ENCODE measurements at places on chromosomes 6 and 20. TPM values are rescaled to one million over a fixed set of nuclear protein-coding genes. Genes with fewer than 3 reads are reported as not detected.

- H3K36me3 ChIP-seq, result peaks cover 20% of the 10 kb centered on the region
- peaks cover 12% of the 10 kb centered on the region for H3K4me1 ChIP-seq
- no peaks in the 10 kb centered on the region for H3K27me3 ChIP-seq
- no peak for DNase-seq
Observed at GRCh38 chr6:35050757-35051330, 90.3 kb downstream of the TCP11 start.

- no peaks in the 10 kb centered on the region for H3K27me3 ChIP-seq
- H3K4me1 ChIP-seq, result peaks cover 3% of the 10 kb centered on the region
- no peak overlapping the region for H3K27ac ChIP-seq
- DNase-seq, result no peak
- H3K4me3 ChIP-seq, result no peak overlapping the region
Observed at GRCh38 chr6:136235233-136235564, 14.9 kb downstream of the MTFR2 start.

DNA sequence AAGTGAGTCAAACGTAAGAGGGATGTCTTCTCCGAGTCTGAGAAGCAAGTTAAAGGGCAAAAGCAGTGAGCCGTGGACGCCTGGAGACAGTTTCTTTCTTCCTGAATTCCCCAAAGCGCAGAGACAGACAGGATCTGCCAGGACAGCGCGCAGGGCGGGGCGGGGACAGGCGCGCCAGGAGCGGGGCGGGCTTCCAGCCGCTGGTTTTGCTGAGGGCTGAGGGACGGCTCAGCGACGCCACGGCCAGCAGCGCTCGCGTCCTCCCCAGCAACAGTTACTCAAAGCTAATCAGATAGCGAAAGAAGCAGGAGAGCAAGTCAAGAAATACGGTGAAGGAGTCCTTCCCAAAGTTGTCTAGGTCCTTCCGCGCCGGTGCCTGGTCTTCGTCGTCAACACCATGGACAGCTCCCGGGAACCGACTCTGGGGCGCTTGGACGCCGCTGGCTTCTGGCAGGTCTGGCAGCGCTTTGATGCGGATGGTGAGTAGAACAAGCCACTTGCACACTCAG, at the start of gene SCGN:
TSS of gene SCGN (plus strand) at position 209 of the 509 bp plus-strand sequence. CDS start at position 398, 189 bp downstream.
- H3K27me3 ChIP-seq, result peaks cover 92% of the 10 kb centered on the region
- H3K4me3 ChIP-seq, result peak within 1 kb of the TSS; percentile 78
- H3K36me3 ChIP-seq, result no peaks in the 10 kb centered on the region

DNA sequence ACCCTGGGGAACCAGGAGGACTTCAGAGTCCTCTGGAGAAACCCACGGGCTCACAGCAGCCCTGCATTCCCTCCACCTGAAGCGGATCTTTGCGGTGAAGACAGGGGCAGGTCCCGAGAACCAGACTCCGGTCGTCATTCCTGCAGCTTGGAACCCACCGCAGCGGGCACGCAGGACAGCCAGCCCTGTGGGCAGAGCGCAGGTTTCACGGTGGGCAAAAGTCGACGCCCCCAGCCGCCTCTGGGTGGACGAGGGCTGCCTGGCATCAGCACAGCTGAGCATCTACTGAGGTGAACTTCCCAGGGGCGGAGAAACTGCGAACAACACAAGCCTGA, 118.3 kb downstream of the PSMB1 start:
- no peaks in the 10 kb centered on the region for H3K27me3 ChIP-seq
- H3K4me1 ChIP-seq, result no peaks in the 10 kb centered on the region
- no peak overlapping the region for H3K27ac ChIP-seq
- no peaks in the 10 kb centered on the region for H3K36me3 ChIP-seq
- no peak for DNase-seq

GRCh38 chr6:113860181-113860955, 3.2 kb downstream of the MARCKS start:
- peak overlapping the region; percentile 36 for H3K4me3 ChIP-seq
- H3K4me1 ChIP-seq, result no peaks in the 10 kb centered on the region
- no peak overlapping the region for H3K27ac ChIP-seq
- peaks cover 14% of the 10 kb centered on the region for H3K27me3 ChIP-seq
- peaks cover 28% of the 10 kb centered on the region for H3K36me3 ChIP-seq
- DNase-seq, result peak; percentile 70

- no peak overlapping the region for H3K27ac ChIP-seq
- H3K27me3 ChIP-seq, result no peaks in the 10 kb centered on the region
- no peaks in the 10 kb centered on the region for H3K36me3 ChIP-seq
- no peak overlapping the region for H3K4me3 ChIP-seq
- no peak for DNase-seq
Observed at GRCh38 chr20:44017905-44018258, 103.2 kb downstream of the TOX2 start.

- no peak overlapping the region for H3K4me3 ChIP-seq
- no peaks in the 10 kb centered on the region for H3K36me3 ChIP-seq
- H3K4me1 ChIP-seq, result no peaks in the 10 kb centered on the region
- no peaks in the 10 kb centered on the region for H3K27me3 ChIP-seq
- no peak overlapping the region for H3K27ac ChIP-seq
Observed at GRCh38 chr6:148263961-148264360, 78.7 kb upstream of the SASH1 start.

SNPH gene
- 5.4 TPM for total RNA-seq

ADGRF1 gene
- not detected for total RNA-seq

TRIM31 gene
- total RNA-seq, result not detected

KHDC1L gene
- not detected for total RNA-seq
